ENCODE measurements at places on chromosomes 3 and 15.

DNA sequence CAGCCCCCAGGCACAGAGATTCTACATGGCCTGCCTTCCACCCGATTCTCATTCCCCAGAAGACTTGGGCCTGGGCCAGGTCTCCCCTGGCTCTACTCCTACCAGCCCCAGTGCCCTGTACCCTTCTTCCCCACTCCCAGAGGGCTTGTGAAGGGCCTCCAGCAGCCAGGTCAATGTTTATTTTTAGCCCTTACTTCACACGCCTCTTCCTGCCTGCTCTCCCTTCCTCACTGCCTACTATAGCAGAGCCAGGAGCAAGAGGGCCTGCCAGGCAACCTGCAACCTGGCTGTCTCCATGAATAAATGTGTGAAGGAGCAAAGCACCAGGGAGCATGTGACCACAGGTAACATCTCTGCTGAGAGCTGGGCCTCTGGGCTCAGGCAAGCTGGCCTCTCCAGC is 26.4 kb upstream of the APEH start:
- DNase-seq, result no peak

DNA sequence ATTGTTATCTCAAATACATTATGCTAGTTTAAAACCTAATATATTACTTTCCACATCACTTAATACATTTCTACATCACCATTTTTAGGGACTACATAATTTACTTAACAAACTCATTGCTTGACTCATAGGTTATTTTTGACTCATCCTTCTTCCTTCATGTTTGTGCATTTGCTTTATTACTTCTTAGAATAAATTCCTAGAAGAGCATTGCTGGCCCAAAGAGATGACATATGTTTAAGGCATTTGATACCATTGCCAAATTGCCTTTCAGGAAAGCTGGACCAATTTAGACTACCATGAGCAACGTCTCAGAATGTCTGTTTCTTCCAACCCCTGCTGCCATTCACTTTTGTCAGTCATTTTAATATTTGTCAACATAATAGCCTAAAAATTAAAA is 905.8 kb downstream of the IGSF11 start:
- no peak for DNase-seq

GRCh38 chr3:37768107-37768809 is 93.4 kb upstream of the CTDSPL start:
- no peak for DNase-seq

DNA sequence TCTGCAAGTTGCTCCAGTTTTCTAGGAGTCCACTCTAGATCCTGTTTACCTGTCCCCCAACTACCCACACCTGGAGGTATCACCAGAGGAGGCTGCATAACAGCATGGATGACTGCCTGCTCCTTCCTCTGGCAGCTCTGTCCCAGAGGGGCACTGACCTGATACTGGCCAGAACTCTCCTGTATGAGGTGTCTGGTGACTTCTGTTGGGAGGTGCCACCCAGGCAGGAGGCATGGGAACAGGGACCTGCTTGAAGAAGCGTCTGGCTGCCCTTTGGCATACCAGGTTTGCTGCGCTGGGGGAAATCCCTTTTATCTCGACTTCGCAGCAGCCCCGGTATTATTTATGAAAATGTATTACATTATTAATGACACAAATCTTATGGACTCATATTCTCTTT is 1163.6 kb downstream of the NSUN3 start:
- DNase-seq, result no peak

GRCh38 chr3:30607032-30607833 is 832 bp downstream of the TGFBR2 start:
- peak; percentile 75 for DNase-seq

DNA sequence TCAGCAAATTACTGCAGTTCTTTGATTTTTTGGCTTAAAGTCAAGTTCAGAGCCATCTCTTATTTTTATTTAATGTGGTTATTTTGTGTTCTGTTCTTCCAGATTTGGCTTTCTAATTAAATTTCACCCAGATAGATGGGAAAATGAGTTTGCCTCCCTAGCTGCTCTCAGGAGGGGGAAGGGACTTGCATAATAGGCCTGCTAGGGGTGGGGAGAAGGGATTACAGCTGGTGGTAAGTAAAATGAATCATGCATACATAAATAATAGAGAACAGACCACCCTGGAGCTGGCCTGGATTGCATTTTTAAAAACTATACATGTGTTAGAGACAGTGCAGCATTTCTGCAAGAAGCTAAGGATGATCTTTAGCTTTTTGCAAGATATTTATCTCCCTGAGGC is 3.9 kb upstream of the PXYLP1 start:
- no peak for DNase-seq

DNA sequence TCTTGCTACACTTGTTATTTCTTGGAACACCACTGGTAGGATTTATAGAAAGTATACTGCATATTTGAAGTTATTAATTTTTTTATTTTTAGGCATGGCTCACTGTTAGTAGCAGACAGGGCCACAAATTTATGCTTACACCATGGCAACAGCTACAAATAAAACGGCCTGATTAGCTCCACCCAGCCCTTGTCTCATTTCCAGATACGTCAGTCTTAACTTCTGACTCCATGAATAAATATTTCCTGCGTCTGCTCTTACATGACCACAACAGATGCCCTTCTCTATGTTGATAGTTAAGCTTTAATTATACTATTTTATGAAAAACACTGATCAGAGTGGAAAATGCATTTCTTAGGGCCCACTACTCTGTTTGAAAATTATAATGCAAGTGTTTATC is 62.3 kb upstream of the CPOX start:
- no peak for DNase-seq

- DNase-seq, result no peak
These were observed 14.6 kb downstream of the CAPN7 start for GRCh38 chr3:15220661-15221060.

DNA sequence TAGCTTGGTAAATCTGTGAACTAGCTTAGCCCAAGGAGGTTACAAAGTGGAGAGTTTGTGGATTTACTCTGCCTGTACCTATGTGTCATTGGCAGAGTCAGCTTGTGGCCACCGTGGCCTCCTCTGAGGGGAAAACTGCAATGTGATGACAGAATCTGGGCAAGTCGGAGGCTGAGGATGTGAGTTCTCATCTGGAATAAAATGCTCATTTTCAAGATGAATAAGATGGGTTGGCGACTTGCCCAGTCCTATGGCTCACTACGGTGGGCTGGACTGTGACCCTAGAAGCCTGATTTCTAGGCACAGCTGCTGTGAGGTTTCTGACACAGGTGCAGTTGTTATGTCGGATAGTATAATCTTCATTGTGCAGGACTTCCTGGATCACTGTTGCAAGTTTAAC is 83.7 kb downstream of the ETV5 start:
- DNase-seq, result peak; percentile 17

Measured in activated naive CD4-positive, alpha-beta T cell treated with Interleukin-2 at 50 U/mL for 16 hours (primary cell).